ENCODE measurements at places on chromosomes 3 and 15. TPM values are rescaled to one million over a fixed set of nuclear protein-coding genes. Genes with fewer than 3 reads are reported as not detected.

GOLGA6L10 gene
- 0.45 TPM for polyA plus RNA-seq

PDE8A gene
- polyA plus RNA-seq, result 20.3 TPM

- peak; percentile 88 for DNase-seq
Measured at GRCh38 chr15:77506311-77507142, 85.8 kb downstream of the HMG20A start.

- DNase-seq, result peak; percentile 92
Measured at GRCh38 chr15:58269455-58270414, 131.6 kb downstream of the AQP9 start.

GRCh38 chr3:152356870-152357276 is 88.1 kb downstream of the MBNL1 start:
- no peak for DNase-seq

- no peak for DNase-seq
Measured at GRCh38 chr3:168030577-168030976, 65.1 kb downstream of the GOLIM4 start.

- DNase-seq, result no peak
Measured at GRCh38 chr3:197027151-197027895, 2.3 kb downstream of the MELTF start.

GRCh38 chr3:82676356-82677026 is 915.0 kb upstream of the GBE1 start:
- DNase-seq, result no peak

GRCh38 chr3:174120997-174121396 is 723.5 kb downstream of the NLGN1 start:
- no peak for DNase-seq
